GM12892 (cell line): ENCODE measurements at places on chromosomes 13 and 19.

DNA sequence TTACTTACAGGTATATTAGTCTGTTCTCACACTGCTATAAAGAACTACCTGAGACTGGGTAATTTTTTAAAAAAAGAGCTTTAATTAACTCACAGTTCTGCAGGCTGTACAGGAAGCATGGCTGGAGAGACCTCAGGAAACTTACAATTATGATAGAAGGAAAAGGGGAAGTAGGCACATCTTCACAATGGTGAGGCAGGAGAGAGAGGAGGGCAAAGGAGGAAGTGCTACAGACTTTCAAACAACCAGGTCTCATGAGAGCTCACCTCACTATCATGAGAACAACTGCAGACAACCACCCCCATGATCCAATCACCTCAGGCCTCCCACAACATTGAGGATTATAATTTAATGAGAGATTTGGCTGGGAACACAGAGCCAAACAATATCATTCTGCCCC, 511.7 kb downstream of the SLITRK6 start:
- DNase-seq, result no peak

DNA sequence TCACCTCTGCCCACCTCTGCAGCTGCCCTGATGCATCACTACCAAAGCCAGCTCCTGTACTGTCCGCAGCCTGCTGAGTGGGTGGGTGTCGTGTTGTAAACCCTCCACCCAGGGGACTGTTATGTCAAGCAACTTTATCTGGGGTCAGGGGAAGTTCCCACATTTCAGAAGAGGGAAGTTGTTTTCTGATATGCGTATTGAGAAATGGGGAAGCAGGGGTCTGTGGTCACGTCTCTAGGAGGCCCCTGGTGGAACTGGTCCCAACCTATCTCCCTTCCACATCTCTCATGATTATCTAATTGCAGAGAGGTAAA, 31.2 kb downstream of the CLEC17A start:
- DNase-seq, result no peak

- no peak for DNase-seq
These were observed 12.2 kb downstream of the SSC5D start for GRCh38 chr19:55500368-55500952.

DNA sequence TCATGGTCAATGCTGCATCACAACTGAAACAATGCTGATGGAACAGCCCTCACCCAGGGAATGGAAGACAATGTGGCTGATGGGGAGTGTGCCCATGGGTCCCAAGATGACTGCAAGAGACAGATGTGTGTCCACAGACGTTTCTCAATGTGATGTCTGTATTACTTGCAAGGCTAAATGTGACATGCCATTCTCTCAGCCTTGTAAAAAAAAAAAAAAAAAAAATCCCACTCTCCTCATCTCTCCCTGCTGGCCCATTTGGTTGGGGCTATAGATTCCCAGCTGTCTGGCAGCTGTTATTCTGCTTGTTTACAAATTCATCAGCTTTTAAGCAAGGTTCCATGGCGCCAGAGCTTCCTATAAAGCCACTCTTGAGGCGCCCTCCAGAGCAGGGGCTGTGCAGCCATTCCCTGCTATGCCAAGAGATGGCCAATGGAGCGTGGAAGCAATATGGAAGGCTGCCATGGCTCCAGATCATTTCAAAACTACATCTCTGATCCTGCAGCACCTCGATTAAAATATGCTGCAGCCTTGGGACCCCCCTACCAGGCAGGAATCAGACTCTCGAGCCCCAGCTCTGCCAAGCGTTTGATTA, 294.8 kb downstream of the FOXO1 start:
- no peak for DNase-seq

GRCh38 chr13:79673993-79674377, 193.0 kb downstream of the NDFIP2 start:
- no peak for DNase-seq

GRCh38 chr13:98930151-98930591, 47.7 kb downstream of the DOCK9 start:
- DNase-seq, result no peak

GRCh38 chr13:112032186-112032993, 34.6 kb upstream of the SOX1 start:
- DNase-seq, result no peak

GRCh38 chr13:102462570-102462969, 60.7 kb upstream of the FGF14 start:
- no peak for DNase-seq

GRCh38 chr13:106569233-106570095, 1.5 kb upstream of the ARGLU1 start:
- DNase-seq, result no peak

- no peak for DNase-seq
These were observed 3.1 kb downstream of the ZBTB7A start for GRCh38 chr19:4063369-4064148.

- no peak for DNase-seq
These were observed 39.1 kb downstream of the GPR180 start for GRCh38 chr13:94640721-94641120.

GRCh38 chr13:21318891-21319532, 140.1 kb downstream of the ZDHHC20 start:
- no peak for DNase-seq

GRCh38 chr13:74633734-74634133, 499.5 kb upstream of the KLF12 start:
- DNase-seq, result no peak

DNA sequence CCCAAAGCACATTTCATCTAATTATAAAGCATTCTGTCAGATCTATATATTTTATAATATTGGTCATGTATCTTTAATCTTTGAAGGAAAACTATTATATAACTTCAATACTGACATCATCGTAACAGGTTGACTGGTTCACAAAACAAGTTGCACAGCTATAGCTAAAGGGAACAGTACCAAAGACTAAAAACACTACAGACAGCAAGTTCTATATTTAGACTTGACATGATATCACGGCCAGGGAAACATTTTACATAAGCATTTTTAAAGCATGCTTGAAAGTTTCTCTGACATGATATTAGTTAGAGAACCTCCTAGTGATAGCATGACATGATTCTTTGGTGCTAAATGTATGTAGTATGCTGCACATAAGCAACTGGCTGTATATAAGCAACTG, 182.5 kb downstream of the NDFIP2 start:
- no peak for DNase-seq

GRCh38 chr19:16883522-16883921, 5.3 kb upstream of the F2RL3 start:
- no peak for DNase-seq

- no peak for DNase-seq
These were observed 7.3 kb downstream of the PPP6R1 start for GRCh38 chr19:55251341-55252081.

DNA sequence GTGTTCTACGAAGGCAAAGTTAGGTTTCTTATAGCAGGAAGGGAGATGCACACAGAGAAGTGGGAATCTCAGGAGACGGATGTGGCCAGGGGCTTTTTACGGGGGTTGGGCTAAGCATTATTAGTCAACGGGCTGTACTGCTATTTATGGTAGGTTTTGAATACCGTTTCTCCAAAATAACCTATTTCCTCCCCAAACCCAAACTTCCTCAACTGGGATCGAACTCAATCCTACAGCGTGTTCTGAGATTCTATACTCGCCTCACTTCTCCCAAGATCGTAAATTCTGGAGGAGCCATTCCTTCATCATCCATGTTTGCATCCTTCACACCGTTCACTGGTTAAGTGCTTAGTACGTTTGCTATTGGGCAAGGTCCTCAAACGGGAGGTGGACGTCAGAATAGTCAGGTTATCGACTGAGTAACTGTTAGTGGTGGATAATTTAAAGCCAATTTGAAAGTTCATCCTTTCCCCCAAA, 1.2 kb upstream of the TRIM13 start:
- DNase-seq, result no peak

DNA sequence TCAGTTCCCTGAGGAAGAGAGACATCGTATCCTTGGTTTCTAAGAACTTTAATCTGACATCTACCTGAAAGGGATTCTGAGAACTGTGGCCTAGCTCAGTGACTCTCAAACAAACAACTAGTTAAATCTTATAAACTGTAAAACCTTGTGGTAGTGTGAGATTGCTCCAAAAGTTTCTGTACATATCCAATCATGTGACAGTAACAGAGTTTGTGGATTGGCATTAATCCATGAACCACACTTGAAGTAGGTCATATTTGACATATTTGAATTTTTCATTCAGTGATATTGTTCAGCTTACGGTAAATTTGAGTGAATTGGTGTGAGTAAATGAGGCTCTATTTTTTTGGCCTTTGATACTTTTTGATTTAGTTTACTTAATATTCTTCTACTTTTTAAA, 15.0 kb downstream of the TDRD3 start:
- no peak for DNase-seq

- no peak for DNase-seq
These were observed 39.9 kb downstream of the MBNL2 start for GRCh38 chr13:97262058-97262457.

- DNase-seq, result peak; percentile 31
These were observed at the start of gene FRY for GRCh38 chr13:32031025-32031814. TSS of gene FRY (plus strand) at chr13:32031774. CDS start at chr13:32031796, 22 bp downstream.

GRCh38 chr13:113106711-113107351, 1.2 kb downstream of the F7 start:
- DNase-seq, result no peak

DNA sequence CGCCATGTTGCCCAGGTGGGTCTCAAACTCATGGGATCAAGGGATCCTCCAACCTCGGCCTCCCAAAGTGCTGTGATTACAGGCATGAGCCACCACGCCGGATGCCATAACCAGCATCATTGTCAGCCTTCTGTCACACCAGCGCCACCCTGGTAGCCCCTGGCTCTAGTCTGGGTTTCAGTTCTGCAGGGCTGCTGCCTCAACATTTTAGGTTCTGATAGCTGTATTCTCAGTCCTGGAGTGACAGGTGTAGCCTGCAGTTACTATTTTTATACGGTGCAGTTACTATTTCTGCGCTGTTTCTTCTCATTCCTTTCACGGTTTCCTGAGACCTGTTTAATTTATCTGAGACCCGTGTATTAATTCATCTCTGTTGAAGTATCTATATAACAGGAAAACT, 57.1 kb downstream of the TRPM4 start:
- DNase-seq, result peak; percentile 44

DNA sequence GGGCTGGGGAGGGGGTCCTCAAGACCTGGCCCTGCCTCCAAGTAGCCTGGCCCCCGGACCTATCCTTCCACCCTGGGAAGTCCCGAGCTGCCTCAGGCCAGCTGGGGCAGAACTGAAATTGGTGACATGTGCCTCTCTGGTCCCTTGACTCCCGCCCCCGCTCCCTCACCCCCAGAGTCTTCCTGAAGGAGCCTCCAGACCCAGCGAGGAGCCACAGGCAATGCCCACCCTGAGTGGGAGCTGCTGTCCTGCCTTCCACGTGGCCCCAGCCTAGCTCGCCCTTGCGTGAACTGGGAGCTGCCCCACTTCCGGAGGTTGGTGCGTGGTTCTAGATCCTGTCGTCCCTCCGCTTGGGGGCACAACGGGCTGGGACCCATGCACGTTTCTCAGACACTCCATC, 34.6 kb downstream of the CEBPA start:
- DNase-seq, result no peak

DNA sequence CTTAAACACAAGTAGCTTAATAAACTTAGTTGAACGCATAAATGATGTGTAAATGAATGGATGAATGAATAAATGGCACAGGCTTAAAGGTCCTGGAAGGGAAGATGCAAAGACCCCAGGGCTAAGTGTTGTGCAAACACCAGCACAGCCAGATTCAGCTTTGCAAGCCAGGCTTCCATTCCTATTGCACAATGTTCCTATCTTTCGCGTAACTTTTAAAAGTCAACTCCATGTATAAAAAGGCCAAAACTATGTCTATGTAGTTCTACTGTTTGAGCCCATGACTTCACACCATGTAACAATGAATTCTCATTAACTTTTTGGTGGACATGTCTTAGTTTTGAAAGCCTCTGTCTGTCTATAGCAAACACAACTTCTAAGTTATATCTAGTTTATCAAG, 226.0 kb downstream of the NALCN start:
- no peak for DNase-seq

DNA sequence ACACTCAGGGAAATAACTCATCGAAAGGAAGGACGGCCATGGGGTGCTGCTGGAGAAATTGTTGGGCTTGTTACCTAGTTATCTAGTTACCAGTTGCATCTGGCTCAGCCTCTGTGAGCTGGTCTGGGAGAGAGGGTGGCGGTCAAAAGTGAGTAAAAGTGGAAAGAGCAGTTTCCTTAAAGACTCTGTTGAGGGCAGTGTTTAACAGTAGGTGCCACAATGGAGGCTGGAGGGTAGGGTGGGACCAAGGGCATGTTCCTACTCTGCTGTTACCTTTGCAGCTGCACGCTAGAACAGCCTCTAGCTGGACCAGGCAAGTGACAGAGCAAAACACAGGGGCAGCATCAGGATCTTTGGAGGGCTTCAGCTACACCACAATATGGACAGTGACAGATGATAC, 228.8 kb upstream of the STARD13 start:
- no peak for DNase-seq

- no peak for DNase-seq
These were observed 1.2 kb downstream of the LPAR2 start for GRCh38 chr19:19626516-19627472.

- DNase-seq, result no peak
These were observed 776.5 kb upstream of the SLITRK1 start for GRCh38 chr13:84658491-84659358.
